Thoracic aorta (tissue), 2 donors: ENCODE measurements at places on chromosomes 6 and 20. TPM values are rescaled to one million over a fixed set of nuclear protein-coding genes. Genes with fewer than 3 reads are reported as not detected.

DNA sequence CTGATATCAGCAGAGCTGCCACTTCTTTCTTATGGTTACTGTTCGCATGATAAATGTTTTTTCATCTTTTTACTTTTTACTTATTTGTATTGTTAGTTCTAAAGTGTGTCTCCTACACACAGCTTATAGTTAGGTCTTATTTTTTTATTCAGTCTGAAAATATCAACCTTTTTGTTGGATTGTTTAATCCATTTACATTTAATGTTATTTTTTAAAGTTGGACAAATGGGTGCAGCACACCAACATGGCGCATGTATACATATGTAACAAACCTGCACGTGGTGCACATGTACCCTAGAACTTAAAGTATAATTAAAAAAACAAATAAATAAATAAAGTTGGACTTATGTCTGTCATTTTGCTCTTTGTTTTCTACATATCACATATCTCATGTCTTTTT is 40.3 kb upstream of the FOXC1 start:
- DNase-seq: no peak

- no peak for DNase-seq
These were observed 6.8 kb downstream of the MKKS start for GRCh38 chr20:10427060-10427692.

GRCh38 chr20:1943275-1944002 is 48.2 kb downstream of the SIRPA start:
- DNase-seq: no peak

DNA sequence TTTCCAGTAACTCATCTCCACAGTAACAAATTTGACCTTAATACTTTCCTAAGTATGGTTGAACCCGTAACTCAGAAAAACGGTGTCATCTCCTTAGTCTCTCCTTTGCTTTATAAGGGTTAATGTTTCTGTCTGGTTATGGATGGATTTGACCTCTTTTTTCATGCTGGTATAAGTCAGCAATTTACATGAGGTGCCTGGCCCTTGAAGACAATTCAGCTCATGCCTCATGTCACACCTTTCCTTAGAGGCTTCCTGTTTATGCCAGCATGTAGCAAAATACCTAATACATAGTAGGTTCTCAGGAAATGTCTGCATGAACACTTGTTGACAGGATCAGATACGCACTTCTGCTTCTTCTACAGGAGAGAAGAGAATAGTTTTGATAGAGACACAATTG is 37.7 kb upstream of the C20orf144 start:
- no peak for DNase-seq

DNA sequence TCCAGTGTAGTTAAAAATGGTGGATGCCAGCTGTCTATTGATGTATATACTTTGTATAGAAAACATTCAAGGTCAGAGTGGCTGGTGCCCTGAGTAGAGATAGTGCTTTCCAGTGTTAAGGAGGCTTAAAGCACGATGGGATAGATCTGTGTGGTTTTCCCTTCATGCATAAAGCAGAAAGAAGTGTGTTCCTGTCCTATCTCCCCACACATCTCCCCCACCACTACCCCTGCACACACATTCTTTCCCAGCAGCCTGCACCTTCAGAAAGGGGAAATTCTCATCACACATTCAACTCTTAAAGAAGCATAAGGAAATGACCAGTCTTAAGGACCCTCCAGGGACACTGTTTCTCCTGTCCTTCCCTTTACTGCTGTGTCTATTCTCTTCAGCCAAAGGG is 221.7 kb upstream of the TAB2 start:
- no peak for DNase-seq

The CCN6 gene
- total RNA-seq: not detected

The NSFL1C gene
- 49.7 TPM for total RNA-seq

The ECT2L gene
- total RNA-seq: not detected

The DOK5 gene
- total RNA-seq: 21.7 TPM

The FOXS1 gene
- total RNA-seq: 44.5 TPM
